ENCODE measurements at places on chromosomes 7 and 10. TPM values are rescaled to one million over a fixed set of nuclear protein-coding genes. Genes with fewer than 3 reads are reported as not detected.

DNA sequence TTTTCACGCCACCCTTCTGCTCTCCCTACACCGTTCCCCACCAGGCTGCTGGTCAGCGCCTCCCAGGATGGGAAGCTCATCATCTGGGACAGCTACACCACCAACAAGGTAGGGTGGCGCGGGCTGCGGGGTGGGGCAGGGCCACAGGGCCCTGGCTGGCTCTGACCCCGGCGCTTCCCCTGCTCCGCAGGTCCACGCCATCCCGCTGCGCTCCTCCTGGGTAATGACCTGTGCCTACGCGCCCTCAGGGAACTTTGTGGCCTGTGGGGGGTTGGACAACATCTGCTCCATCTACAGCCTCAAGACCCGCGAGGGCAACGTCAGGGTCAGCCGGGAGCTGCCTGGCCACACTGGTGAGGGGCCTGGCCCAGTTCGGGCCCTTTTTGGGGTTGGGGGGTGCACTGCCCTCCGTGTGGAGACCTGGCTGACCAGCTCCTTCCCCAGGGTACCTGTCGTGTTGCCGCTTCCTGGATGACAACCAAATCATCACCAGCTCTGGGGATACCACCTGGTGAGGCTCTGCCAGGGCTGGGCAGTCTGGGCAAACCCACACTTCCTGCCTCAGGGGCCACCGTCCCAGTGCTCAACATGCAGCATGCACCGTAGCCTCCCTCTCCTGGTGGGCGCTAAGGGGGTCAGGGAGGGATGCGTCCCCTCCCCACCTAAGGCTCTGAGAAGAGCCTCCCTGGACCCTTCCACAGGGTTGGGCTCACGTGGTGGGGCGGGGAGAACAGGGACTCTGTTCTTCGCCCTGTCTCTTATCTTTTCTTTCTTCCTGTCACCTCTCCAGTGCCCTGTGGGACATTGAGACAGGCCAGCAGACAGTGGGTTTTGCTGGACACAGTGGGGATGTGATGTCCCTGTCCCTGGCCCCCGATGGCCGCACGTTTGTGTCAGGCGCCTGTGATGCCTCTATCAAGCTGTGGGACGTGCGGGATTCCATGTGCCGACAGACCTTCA, 4.0 kb downstream of the GNB2 start:
- DNase-seq = peak; percentile 48

GRCh38 chr10:127903789-127904188, 3.1 kb upstream of the PTPRE start:
- no peak for DNase-seq

DNA sequence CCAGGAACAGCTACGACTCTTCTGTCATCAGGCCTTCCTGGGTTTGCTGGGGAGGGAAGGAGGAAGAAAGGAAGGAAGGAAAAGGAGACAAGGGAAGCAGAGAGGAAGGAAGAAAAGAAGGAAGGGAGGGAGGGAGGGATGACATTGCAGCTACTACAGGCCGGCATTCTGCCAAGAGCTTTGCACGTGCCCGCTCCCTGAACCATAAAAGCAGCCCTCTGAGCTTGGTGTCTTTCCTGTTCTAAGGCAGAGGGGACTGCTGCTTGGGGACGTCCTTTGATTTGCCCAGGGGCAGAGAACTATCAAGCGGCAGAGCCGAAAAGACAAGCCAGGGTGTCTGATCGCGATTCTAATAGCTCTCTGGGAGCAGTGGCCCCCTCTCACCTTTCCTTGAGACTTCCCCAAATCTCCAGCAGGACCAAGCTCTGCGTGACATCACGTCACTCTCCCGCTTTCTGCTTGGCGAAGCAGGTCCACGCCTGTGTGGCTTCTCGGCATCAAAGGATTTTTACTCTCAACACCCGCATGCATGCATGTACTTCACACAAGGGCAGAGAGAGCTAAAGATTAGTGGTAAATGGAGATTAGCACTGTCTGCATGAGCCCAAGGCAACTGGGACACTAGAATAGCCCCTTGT, 167.8 kb upstream of the AUTS2 start:
- DNase-seq = no peak

DNA sequence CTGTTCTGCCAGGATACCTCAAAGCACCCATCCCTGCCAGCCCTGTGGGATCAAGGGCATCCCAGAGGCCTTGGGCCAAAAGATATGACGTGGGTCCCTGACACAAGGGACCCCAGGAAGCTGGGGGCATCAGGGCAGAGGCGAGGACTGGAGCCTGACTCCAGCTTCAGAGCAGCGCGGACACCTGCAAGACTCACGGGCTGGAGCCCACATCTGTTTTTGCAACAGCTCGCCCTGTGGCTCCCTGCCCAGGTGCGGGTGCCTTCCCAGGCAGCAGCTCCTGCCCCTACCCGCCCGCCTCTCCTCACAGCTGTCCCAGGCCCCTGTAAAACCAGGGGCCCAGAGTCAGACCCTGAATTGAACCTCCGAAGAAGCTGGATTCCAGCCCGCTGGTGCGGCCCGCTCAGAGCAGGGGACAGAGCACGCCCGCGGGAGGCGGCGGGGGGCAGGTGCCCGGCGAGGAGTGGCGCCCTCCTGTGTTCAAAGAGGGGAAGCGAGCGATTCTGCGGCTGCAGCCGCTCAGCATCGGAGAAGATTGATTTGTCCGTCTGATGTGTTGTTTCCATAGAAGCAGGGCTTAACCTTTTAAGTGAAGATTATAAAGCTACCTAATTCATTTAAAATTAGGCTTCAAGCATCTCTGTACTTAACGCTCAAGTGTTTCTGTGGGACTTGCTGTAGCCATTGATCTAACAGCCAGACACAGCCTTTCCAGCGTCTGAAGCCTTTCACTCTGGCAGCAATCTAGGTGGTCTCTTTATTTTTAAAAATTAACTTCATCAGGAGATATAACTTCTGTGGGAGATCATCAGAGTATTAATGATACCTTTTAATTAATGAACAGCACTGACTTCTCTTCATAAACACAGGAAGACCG, 88.4 kb downstream of the BEND7 start:
- peak; percentile 69 for DNase-seq

DNA sequence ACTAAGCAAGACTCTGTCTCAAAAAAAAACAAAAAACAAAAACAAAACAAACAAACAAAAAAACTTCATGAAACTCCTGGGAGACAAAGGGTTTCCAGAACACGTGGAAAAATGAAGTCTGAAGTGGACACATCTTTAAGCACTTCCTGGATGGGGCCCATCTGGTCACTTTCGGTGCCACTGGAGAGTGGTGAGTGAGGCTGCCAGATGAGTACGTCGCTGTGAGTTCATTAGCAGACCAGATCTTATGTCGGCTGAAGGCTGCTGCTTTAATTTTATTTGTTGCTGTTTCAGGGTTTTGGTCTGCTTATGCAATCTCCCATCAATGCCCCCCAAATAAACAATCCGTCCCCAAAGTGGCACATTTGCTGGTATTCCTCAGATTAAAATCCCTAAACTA, 64.4 kb downstream of the NPTX2 start:
- no peak for DNase-seq

- no peak for DNase-seq
Observed at GRCh38 chr7:158051776-158052175, 535.8 kb downstream of the PTPRN2 start.

- no peak for DNase-seq
Observed at GRCh38 chr10:47396311-47396717, 12.2 kb upstream of the ZNF488 start.

GRCh38 chr10:59894114-59894513, 12.2 kb downstream of the CCDC6 start:
- DNase-seq = no peak

DNA sequence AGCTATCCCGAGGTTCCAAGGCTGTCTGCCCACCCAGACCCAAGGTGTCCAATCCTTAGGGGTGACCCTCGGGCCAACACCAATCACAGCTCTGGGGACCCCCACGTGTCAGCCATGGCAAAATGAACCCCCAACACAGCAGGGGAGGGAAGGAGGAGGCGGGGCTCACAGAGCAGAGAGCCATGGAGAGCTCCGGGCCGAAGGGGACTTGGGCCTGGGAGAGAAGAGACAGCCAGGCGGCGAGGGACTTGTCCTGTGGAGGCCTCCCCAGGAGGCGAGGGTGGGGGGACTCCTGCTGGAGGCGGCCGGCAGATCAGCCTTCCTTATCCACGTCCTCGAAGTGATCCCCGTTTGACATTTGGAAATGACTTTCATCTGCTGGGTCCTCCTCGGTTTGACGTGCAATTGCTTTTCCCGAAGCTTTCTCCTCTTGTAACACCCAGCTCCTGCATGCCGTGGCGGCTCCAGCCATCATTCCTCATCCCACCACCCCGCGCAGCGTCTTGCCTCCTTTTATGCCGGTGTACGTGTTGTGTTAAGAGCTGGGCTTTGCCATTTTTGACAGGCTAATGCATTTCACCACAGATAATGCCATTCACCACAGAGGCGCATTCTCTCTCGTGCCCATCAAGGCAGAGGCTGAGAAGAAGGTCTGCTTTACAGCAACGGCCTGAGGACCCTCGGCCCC, 337.4 kb downstream of the DNAJB6 start:
- no peak for DNase-seq

- DNase-seq = no peak
Observed at GRCh38 chr7:6432781-6433180, 15.0 kb downstream of the DAGLB start.

- no peak for DNase-seq
Observed at GRCh38 chr10:72563327-72563932, 62.4 kb downstream of the MICU1 start.

DNA sequence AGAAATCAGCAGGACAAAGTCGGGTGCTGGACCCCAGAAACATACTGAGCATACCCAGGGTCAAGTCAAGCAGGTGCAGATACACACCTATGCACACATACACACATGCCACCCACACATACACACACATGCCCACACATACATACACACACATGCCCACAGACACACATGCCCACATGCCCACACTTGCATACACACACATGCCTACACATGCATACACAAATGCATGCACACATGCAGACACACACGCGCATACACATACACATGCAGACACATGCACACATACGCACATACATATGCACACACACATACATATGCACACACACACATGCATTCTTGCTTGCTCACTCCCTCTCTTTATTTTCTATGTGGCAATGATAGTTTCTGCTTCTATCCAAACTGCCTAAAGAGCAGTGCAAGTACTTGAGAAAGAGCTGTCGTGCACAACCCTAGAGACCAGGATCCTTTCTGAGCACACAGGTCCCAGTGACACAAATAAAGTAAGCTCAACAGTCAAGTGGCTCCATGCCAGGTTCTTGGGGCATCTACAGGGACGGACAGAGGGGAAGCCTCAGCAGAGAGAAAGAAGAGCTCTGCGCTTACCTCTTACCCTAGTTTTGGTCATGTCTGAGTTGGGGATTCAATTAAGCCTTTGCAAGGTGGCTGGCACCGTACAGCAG, 83.7 kb downstream of the EBF3 start:
- DNase-seq = no peak

- no peak for DNase-seq
Observed at GRCh38 chr7:1254281-1255079, 21.8 kb downstream of the UNCX start.

DNA sequence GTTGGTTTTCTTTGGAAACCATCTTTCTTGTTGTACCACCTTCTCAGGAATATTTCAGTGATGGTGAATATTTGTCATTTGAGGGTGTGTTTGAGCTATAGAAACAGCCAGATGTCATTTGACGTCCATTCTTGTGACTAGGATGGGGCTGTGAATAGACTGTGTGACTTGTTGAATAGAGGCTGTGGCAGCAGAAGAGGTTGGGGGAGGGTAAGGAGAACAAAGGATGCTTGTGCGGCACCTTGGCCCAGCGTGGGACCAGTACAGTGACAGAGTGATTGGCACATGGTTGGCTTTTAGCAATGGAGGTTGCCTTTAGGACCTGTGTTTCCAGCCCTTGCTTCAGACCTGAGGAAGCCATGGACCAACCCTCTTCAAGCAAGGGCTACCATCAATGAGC, 11.3 kb downstream of the DMBT1 start:
- DNase-seq = no peak

GRCh38 chr7:105691680-105692564, 110.6 kb upstream of the EFCAB10 start:
- peak; percentile 85 for DNase-seq

GRCh38 chr7:116340201-116340847, 130.0 kb downstream of the TES start:
- DNase-seq = no peak

GRCh38 chr7:135959646-135960363, 17.4 kb downstream of the MTPN start:
- DNase-seq = no peak

The CUEDC2 gene
- 23.4 TPM for total RNA-seq

The LGI1 gene
- total RNA-seq = 0.75 TPM

The NXPH1 gene
- total RNA-seq = not detected

The COL17A1 gene
- total RNA-seq = 0.13 TPM

The NUDT5 gene
- 57.9 TPM for total RNA-seq

Measured in left lobe of liver (tissue), 2 donors.